ENCODE measurements at places on chromosomes 7 and 10. TPM values are rescaled to one million over a fixed set of nuclear protein-coding genes. Genes with fewer than 3 reads are reported as not detected.

The MUC12 gene
- total RNA-seq = not detected

The KIN gene
- total RNA-seq = 11.0 TPM

The TAS2R5 gene
- total RNA-seq = not detected

The OPN1SW gene
- not detected for total RNA-seq

The LBX1 gene
- not detected for total RNA-seq

The HOXA3 gene
- total RNA-seq = 2.6 TPM

The RHOBTB1 gene
- total RNA-seq = 2.3 TPM

All from A375 (cell line).